ENCODE measurements at places on chromosomes 11 and 22.

DNA sequence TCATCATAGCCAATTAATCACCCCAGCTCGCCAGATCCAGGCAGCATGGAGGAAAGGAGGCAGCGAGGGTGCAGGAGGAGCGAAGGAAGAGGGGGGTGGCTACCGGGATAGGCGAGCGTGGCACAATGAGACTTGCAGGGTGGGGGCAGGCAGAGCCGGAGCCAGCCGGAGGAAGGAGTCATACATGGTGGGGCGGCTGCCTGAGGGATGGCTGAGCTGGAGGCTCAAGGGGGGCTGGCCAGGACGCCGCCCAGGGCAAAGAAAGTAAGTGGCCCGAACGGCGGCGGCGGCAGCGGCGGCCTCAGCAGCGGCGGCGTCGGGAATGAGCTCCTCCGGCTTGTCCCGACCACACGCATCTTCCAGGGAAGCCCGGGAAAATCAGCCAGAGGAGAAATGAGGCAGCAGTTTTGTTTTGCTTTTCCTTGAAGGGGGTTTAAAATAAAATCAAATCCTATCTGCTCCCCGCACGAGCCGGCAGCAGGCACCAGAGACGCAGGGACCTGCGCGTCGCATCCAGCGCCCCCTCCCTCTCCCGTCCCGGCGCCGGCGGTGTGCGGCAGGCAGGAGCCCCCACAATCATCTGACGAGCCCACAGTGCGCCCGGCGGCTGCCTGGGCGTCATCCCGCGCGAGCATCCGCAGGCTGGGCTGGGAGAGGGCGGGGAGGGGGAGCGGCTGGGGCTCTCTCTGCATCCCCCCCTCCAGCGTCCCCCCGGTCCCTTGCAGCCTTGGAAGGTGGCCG, 263.6 kb downstream of the CTTN start:
- DNase-seq, result no peak

DNA sequence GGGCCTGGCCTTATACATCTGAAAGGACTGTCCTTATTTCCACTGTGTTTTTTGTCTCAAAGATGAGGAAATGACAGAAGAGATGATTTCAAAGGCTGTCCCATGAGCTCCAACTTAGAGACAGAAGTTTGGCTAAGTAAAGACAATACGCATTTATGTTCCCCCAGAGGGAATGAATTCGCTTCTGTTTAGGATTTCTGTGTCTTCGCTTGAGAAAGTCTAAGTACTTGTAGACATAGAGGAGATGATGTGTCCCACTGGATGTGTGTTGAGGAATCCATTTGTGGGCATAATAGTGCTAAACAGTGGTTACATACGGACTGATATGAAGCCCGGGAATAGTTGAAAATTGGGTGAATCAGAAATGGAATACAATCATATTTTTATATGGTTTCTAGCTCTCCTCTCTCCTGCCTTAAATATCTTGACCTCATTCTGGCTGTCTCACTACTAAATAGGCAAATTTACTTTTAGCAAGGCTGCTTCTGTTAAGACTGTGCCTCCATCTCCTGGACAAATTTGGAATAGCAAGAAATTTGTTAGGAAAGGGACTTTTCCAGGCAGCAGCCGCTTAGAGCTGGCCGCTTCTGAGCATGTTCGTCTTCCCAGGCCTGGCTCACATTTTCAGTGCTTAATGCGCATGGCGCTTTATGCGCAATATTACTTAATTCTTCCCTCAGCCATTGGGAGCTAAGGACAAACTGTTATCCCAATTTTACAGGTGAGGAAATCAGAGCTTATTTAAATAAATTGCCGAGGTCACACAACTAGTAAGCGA, 1.9 kb upstream of the PEX26 start:
- DNase-seq, result no peak

DNA sequence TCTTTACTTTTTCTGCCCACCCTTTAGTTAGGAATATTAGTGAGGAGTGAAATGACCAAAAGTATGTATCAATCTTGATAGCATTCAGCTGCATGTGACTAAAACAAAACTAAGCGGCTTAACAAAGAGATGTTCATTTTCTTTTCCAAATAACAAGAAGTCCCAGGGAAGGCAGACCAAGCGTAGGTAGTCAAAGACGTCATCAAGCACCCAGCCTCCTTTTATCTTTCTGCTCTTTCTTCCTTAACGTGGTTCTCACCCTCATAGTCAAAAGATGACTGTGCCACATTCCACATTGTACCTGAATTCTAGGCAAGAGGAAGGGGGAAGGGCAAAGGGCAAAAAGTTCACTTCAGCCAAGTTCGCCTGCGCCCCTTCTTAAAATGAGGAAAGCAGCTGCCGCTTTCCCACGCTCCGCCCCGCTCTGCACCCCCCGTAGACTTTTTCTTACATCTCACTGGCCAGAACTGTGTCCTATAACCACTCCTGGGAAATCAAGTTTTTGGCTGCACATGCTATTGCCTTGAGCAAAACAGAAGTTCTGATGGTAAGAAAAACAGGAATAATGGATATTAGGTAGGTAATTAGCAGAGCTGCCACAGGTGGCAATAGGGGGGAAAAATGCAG, 14.6 kb upstream of the PGM2L1 start:
- DNase-seq, result no peak

DNA sequence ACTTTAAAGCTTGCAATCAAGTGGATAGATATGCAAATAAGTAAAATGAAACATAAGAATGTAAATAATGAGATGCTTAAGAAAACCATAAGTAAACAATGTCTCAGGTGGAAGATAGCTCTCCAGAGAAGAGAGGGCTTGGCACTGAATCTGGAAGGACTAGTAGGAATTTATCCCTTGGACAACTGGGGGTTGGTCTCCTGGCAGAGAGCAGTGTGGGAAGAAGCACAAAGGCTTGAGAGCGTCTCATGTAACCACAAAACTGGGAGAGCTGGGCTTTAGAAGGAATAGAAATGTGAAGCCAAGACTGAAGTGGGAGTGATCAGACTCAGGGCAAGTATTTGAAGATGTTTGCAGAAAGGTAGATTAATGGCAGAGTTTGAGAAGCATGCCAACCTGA, 31.3 kb downstream of the CARD18 start:
- DNase-seq, result no peak

DNA sequence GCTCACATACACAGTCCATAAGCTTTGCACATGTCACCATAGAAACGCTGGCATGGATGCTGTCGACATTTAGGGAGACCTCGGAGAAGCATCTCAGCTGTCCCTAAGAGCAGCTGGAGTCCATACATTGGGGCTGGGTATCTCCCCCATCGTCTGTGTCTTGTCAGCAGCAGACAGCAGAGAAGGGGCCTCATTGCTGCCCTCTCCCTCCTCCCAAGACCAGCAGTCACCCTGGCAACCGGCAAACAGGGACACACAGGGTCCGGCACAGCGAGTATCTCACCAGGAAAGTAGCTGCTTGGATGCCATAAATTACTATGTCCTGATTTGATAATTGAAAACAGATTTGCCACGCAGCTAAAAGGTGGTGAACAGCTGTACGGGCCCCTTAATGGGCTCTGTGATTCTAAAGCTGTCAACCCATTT, 84.4 kb downstream of the CD44 start:
- DNase-seq, result no peak

- no peak for DNase-seq
Observed at GRCh38 chr22:24772493-24773220, 1.9 kb downstream of the PIWIL3 start.

DNA sequence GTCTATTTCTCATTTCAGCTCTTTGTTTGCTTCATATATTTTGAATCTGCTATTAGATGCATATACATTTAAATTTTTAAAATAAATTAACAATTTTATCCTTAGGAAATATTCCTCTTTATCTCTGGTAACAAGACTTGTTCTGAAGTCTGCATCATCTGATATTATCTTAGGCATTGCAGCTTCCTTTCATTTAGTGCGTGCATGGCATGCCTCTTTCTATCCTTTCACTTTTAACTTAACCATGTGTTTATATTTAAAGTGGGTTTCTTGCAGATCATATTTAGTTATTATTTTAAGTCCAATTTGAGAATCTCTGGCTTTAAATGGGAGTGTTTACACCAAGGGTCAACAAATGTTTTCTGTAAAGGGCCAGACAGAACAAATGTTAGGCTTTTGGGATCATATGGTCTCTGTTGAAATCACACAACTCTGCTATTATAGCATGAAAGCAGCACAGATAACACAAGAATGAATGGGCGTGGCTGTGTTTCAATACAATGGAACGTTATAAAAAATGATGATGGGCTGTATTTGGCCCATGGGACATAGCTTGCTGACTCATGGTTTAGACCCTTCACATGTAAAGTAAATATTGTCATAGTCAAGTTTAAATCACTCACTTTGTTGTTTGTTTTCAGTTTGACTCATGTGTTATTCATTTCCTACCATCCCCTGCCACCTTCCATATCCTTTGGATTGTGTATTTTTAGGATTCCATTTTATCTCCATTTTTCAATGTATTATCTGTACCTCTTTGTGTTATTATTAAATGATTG, 83.9 kb upstream of the SNX19 start:
- DNase-seq, result no peak

DNA sequence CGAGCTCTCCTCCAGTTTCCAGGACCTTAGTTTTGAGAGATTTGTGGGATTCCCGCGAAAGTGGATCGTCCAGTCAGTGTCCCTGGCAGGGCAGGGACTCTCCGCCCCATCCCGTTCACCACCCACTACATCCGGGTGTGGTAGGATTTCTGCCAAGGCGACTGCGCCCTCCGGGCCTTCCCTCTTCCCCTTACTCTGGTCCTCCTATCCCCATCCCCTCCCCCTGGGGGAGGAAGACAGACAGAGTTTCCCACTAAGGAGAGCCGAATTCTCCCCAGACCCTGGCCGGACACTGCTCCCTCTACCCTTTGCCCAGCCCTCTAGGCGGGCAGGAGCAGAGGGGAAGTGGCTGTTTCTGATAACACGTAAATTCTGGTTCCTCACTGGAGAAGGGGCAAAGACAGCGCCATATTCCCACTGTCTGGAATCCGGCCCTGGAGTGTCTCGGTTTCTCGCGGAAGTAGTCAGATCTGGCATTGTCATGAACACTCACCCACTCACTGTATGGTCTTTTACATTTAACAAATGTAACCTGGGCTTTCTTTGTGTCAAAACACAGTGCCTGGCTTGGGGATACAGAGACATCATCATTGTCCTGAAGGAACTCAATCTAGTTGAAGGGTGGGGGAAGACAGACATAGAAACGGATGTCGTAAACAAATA, 1.1 kb upstream of the NECTIN1 start:
- DNase-seq, result peak; percentile 27
